Stimulated activated CD8-positive, alpha-beta memory T cell treated with anti-CD3 and anti-CD28 coated beads, Interleukin-7, amount 100 ng/mL, for 1 hour (primary cell): ENCODE measurements at places on chromosomes 6 and 20.

DNA sequence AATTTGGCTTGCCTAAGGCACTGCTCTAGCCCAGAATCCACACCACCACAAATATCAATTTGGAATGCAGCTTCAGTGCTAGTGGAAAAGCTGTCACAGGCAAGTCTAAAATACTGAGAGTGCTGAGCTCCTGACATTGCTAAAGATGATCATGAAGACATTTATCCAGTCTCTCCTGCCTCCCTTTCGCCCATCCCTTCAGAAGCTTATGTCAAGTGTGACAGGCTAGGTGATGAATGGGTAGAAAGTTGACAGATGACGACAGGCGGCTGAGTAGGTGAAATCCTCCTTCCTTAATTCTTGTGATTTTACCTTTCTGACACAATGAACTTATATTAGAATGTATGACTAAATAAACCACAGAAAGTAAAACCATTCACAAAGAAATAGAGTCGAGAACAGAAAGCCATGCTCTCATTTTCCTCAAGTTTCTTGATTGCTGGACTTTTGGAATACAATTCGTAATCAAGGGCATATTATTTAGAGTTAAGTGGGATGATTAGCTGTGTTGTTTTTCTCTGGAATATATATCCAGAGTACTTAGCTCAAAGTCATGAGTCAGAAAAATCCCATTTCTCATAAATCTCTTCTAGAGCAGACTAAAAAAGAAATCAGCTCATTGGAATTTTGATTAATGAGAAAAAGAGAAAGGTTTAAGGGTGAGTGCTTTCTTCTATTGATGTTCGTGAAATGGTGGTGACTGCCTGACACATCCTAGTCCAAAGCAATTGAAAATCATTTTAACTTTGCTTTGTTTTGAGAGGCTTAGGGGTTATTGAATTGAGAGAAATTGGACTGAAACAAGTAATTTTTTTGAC lies 1228.2 kb upstream of the CITED2 start:
- DNase-seq = no peak

GRCh38 chr20:58743929-58744534 lies 51.4 kb downstream of the NPEPL1 start:
- DNase-seq = no peak

- no peak for DNase-seq
Observed at GRCh38 chr20:62774762-62775161, 21.5 kb upstream of the MRGBP start.

GRCh38 chr6:1047981-1048541 lies 263.8 kb upstream of the FOXQ1 start:
- DNase-seq = no peak

GRCh38 chr6:169396554-169397163 lies 143.0 kb upstream of the THBS2 start:
- DNase-seq = no peak

DNA sequence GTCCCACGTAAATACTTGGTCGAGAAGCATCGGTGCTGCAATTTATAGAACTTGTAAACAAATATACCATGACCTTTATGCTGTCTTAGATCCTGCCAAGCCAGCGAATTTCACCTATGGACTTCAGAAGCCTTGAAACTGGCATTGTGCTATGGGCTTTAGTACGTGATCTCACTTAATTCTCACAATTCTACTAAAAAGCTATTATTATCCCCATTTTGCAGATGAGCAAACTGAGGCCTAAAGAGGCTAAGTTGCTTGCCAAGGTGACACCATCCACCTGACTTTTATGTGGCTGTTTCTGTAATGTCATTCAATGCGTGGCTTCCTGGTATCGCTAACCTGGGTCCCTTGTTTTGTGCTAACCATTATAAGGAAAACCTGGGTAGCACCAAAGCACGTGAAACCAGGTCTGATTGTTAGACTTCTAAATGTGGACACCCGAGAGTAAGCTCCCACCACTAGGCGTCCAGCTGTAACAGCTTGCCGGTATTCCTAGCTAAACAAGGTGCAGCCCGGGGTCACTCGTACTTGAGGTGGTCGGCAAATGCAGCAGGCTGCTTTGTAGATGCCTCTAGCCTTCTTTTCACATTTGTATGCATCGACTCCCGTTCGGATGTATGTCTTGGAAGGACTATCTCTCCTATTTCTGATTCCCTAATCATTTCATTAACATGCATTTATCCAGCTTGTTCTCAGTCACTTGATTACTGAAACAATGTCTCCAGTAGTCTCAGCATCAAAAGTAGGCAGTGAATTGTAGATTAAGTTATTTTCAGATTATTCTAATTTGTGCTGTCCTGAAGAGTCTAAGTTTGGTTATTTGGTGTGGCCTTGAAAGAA lies 1.1 kb downstream of the SYNJ2 start:
- no peak for DNase-seq

GRCh38 chr20:7691647-7692269 lies 248.5 kb downstream of the HAO1 start:
- no peak for DNase-seq

- no peak for DNase-seq
Observed at GRCh38 chr20:38872036-38872435, 54.2 kb upstream of the FAM83D start.

DNA sequence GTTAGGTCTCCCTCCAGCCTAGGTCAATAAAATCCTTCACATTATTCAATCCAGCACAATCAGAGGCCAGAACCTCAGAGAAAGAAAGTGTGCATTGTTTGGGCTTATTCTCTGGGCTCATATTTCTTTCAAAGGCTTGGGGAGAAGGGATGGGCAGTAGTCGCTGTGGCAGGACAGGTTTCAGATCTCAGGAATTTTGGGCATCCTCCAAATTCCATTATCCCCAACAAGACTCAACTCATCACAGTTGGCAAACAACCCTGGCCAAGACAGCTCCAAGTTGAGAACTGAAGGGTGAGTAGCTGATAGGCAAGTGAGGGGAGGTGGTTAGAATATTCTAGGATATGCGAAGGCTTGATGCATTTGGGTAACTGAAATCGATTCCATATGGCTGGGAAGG lies 27.2 kb upstream of the CHD6 start:
- DNase-seq = no peak

GRCh38 chr6:107667790-107668189 lies 156.3 kb downstream of the SCML4 start:
- DNase-seq = no peak

GRCh38 chr6:52551483-52552277 lies 25.2 kb downstream of the TRAM2 start:
- no peak for DNase-seq

GRCh38 chr6:133980168-133980567 lies 27.1 kb downstream of the TBPL1 start:
- no peak for DNase-seq

DNA sequence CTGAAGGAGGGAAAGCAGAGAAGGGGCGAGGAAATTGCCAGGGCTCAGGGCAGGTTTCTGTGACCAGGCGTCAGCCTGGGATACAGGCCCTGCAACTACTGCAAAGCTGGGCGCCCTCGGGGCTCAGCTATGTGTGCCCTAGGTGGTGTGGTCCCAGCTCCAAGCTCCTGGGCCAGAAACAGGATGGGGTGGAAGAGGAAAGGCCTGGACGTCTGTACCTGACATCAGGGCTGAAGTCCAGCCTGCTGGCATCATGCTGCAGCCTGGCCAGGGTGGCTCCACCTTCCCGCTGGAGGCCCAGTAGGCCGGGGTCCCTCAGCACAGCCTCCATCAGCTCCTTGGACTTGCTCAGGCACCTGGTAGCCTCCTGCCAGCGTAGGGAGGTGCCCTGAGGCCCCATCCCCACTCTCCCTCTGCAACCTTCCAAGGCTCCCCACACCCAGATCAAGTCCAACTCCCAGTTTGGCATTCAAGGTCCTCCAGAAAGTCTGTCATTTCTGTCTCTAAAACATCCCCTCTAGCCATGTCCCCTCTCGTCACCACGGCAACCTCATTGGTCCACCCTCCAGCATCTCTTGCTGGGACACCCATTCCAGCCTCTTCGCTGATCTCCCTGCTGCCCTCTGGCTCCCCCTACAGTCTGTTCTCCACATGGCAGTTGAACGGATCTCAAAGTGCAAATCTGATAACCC lies 38.2 kb downstream of the KIAA1755 start:
- DNase-seq = peak; percentile 13

- no peak for DNase-seq
Observed at GRCh38 chr6:75788894-75789293, 39.9 kb downstream of the MYO6 start.

DNA sequence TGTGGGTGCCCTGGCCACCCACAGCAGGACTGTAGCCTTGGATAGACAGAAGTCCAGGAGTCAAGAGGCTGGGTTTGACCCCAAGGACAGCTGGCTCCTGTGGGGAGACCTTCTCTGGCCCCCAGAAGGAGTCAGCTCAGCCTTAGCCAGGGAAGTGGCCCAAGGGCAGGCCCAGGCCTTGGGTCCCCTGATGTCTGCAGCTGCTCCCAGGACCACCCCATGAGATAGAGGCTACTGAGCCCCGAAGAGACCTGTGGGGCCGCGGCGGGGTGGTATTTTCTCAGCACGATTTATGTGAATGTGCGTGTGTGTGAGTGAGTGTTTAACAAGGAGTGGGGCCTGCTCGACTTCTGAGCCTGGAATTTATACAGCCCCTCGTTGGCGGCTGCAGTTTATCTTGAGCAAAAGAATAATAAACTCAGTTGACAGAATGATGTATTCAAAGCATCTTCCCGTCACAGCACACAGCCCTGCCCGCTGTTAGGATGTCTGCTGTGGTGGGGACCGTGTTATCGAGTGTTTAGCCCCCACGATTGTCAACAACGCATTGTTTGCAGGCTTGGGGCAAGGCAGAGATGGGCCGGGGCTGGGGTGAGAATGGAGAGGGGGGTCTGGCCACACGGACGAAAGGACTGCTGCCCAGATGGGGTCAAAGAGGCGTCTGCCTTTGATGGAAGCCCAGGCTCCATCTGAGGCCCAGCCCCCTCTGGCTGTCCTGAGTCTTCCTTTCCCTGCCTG lies 163.3 kb downstream of the VEGFA start:
- DNase-seq = no peak

DNA sequence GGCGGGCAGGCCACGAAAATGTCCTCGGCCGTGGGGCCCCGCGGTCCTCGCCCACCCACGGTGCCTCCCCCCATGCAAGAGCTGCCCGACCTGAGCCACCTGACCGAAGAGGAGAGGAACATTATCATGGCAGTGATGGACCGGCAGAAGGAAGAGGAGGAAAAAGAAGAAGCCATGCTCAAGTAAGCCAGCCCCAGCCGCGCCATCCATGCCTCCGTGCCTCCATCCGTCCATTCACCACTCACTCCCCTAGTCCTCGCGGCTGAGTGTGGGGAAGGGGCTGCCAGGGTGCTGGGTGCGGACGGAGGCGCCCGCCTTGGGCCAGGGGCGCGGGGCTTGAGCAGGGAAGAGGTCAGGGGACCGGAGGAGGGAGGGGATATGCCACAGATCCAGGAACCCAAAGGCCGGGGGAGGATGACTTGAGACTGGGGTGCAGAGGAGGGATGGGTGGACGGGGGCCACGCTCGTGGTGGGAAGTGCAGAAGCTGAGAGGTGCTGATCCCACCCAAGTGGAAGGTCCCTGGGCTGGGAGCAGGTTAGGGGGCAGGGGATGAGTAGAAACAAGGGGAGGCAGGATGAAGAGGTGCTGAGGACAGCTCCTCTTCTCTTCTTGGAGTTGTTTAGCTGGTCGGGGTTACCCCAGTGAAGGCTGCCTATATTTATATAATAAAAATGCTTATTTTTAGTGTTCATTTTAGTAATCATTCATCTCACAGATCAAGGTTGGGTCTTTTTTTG lies 825 bp downstream of the RIMS1 start:
- DNase-seq = no peak

GRCh38 chr20:40810332-40811000 lies 121.4 kb upstream of the MAFB start:
- no peak for DNase-seq

- no peak for DNase-seq
Observed at GRCh38 chr6:15913573-15913972, 215.3 kb upstream of the MYLIP start.

DNA sequence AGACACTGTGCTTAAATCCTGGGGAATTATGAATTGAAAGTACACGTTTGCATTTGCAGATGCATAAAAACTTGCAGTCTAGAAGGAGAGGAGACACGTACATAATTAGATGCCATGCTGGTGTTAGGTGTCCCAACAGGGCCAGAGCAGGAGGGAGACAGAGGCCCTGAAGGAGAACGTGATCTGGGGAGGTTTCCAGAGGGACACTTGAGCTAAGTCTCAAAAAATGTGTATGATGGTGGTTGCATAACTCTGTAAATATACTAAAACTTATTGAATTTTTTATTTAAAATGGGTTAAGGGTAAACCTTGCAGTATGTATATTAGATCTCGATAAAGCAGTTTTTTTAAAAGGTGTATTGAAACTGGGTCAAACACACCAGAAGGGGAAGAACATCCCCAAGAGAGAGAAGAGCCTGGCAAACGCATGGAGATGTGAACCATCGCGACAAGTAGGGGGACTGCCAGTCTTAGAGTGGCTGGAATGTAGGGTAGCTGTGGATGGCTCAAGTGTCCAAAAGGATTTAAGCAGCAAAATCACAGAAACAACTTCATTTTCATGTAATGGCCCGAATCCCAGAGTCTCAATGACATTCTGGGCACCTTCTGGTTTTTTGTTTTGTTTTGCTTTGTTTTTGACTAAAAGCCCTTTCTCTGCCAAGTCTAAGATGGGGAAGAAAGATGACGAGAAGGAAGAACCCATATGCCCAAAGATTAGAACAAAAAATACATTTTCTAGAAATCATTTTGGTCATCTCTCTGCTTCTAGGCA lies 15.3 kb downstream of the TRAF3IP2 start:
- DNase-seq = no peak

DNA sequence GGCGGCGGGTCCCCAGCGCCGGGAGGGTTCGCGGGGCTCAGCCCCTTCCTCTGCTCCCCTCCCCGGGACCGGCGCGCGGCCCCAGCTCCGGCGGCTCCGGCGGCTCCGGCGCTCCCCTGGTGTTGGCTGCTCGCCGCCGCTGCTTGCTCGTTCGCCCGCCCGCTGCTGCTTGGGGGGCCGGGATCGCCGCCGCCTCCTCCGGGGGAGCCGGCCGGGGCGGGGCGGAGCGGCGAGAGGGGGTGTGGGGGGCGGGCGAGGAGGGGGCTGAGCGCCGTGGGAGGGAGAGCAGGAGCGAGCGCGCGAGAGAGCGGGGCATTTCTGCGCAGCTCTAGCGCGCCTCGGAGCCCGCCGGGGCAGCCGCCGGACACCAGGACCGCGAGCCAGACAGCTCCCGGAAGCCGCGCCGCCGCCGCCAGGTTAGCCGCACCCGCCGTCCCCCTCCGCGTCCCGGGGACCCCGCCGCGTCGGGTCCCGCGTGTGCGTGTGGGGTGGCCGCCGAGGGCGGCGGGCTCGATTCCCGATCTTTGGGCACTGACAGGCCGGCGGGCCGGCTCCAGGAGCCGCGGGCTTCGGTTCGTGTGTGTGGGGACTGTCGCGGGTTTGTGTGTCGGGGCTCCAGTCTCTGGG lies 62.0 kb upstream of the EPB41L1 start:
- DNase-seq = no peak

DNA sequence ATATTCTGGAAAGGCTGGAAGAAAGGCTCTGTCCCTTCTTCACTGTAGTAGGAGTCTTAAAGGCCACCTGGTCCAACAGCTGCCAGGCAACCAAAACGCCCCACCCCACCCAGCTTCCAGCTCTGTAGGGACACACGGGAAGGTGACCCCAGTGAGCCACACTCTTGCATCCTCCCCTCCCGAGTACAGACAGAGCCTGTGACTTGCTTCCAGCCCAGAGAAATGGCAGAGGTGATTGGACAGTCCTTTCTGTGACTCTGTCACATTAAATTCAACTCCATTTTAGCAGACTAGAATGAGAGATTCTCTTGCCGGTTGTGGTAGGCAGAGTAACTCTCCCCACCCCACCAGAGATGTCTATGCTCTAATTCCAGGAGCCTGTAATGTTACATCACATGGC lies 226.2 kb upstream of the ARID1B start:
- no peak for DNase-seq

GRCh38 chr6:49142421-49143151 lies 320.5 kb downstream of the MMUT start:
- no peak for DNase-seq

GRCh38 chr6:2714111-2714895 lies 36.4 kb downstream of the MYLK4 start:
- no peak for DNase-seq
